ENCODE measurements at places on chromosomes 7 and 10.

DNA sequence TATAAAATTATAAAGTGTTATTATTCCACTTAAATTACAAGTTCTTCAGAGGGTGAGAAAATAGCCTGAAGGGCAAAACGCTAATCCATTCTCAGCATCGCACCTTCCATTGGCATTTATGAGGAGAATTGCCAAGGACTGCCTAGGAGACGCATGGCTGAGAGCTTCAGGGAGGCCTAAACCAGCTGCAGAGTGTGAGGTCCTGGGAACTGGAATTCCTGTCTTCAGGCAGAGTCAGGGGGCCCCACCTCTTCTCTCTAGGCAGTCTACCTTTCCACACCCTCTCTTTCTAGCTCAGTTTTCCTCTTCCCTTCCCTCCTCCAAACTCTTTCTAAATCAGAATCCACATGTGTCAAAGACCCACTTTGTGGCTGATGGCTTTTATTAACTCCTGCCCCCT lies 35.3 kb downstream of the LRRC72 start:
- no peak for DNase-seq

DNA sequence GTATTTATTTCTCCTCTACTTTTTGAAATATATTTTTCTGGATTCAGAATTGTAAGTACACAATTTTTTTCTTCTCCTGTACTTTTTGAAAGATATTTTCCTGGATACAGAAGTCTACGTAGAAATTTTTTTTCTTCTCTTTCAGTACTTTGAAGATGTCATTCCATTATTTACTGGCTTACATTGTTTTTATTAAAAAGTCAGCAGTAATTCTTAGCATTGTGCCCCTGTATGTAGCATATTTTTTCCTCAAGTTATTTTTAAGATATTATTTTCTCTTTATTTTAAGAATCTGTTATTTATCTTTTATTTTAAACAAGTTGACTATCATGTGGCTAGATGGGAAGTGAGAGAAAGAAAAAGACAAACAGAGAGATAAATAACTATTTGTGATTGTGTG lies 119.0 kb upstream of the NPSR1 start:
- DNase-seq: no peak

GRCh38 chr10:121053151-121053550 lies 202.0 kb downstream of the WDR11 start:
- DNase-seq: no peak

DNA sequence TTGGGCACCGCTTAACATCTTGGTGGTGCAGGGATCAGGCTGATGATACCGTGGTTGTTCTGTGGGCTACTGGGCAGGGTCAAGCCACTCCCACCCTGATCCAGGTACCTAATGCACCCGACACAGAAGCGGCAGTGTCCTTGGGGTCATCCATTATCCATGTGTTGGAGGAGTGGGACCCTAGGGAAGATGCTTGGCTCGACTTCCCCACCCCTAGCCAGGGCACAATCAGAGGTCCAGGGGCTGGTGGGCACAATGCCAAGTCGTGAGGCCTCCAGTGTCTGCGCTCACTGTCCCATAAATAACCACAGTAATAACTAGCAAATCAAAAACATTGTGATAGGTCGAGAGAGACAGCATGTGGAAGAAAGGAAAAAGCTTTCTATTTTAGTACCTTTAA lies 37.7 kb downstream of the HTRA1 start:
- no peak for DNase-seq

- DNase-seq: no peak
These were observed 14.8 kb upstream of the SLF2 start for GRCh38 chr10:100897976-100898375.

- DNase-seq: no peak
These were observed 298.7 kb downstream of the ZEB1 start for GRCh38 chr10:31617757-31618156.

GRCh38 chr7:150946421-150947240 lies 31.5 kb downstream of the KCNH2 start:
- no peak for DNase-seq

- DNase-seq: no peak
These were observed 151.2 kb downstream of the MPP7 start for GRCh38 chr10:28151636-28152035.

GRCh38 chr10:4623200-4623599 lies 202.8 kb upstream of the AKR1E2 start:
- no peak for DNase-seq

GRCh38 chr10:102652170-102652916 lies 8.1 kb downstream of the TRIM8 start:
- no peak for DNase-seq

GRCh38 chr7:7693881-7694280 lies 24.5 kb downstream of the RPA3 start:
- DNase-seq: no peak

DNA sequence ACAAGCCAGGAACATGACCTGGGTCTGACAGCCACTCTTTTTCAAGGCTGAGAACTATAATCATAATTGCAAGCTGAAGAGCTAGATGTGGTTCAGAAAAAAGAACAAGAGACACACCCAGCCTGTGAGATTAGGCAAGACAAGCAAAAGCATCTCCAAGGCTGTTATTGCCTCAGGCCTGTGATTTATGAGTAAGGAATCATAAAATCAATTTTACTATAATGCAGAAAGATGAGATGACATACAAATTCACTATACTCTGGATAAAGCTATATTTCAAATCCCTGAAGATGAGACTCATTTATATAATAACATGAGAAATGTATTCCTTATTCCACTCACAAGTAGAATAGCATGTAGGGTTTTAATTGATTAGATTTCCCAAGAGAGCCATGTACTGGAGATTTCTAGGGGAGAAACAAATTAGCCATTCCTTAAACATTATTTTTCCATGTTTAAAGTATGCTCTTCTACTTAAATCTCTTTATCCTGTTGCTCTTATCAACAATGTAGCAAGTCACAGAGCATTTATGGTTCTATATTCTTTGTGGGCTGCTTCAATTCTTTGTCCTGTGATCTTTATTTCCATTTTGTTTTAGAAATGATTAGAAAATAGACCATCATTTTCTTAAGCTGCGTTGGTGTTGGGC lies 47.4 kb downstream of the FHIP2A start:
- no peak for DNase-seq

DNA sequence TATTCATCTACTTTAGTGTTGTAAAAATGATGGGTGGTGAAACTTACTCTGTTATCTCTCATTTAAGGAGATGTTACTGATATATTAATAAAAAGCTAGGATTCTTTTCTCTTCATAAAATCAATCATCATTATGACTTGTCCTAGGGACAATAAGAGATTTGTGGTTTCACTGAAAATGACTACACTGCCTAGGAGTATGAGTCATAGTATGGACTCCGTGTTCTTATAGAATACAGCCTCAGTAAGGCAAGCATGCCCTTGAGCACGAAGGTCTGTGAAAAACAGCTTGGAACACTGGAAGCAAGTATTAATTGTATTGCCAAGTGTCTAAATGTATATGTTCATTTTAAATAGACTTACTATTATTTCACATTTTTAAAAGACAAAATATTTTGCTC lies 749.2 kb upstream of the PCDH15 start:
- no peak for DNase-seq

DNA sequence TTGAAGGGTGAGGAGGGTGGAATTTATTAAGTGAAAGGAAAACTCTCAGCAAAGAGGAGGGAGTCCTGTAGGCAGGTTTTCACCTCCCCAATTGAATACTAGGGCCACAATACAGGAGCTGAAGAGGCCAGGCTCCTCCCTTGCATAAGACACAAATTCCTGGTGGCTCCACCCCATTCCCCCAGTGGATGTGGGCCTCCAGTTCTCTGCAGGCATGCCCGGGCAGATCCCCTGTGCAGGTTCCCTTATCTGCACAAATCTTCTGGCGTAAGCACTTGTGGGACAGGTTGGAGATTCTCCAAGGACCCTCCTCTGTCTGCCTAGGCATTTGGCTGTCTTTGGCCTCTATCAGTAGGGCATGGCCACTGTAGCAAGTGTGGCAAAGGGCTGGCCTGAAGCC lies 847.1 kb upstream of the MBL2 start:
- DNase-seq: no peak

DNA sequence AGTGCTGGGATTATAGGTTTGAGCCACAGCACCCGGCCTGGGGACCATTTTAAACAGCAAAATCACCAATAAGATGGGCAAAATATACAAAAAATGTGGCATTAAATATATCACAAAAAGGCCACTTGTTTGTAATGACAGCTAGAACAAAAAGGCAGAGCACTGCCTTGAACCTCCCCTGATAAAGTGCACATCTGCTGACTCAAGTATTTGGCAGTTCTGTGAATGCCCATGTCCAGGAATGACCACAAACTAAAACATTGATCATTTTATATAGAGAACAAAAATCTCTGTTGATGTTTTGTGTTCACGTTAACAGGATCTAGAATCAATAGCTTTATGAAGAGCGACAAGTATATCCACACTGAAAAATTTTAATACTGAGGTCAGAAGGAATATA lies 21.5 kb downstream of the HERC4 start:
- no peak for DNase-seq

GRCh38 chr10:55630491-55631056 lies 730.5 kb downstream of the ZWINT start:
- DNase-seq: no peak

GRCh38 chr10:72832701-72833100 lies 60.8 kb upstream of the OIT3 start:
- DNase-seq: no peak

- DNase-seq: no peak
These were observed 41.4 kb downstream of the LAMB4 start for GRCh38 chr7:108088729-108089128.

DNA sequence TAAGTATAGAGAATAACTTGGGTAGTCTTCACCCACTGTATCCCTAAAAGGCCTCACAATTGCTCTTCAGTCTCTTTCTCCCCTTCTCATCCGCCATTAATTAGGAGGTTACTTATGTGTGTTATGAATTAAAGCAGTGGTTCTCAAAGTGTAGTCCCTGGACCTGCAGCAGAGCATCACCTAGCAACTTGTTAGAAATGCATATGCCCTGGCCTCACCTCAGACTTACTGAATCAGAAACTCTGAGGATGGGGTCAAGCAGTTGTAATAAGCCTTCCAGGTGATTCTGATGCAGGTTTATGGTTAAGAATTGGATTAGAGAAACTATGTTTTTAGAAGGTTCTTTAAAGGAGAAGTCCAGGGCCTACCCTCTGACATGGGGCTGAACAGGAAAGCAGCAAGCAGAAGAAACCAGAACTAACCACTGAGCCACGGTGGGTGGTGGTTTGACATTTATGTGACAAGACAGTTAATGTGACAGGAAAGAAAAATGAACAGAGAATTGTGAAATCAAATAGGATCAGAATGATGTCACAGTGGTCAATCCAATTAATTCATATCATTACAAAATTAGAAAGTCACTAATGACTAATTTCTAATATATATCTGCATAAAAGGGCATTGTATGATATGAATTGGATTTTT lies 37.6 kb downstream of the ENTPD1 start:
- DNase-seq: no peak

GRCh38 chr10:118496525-118496924 lies 98.9 kb downstream of the PRLHR start:
- no peak for DNase-seq

GRCh38 chr7:81873559-81873958 lies 103.7 kb upstream of the HGF start:
- DNase-seq: no peak

DNA sequence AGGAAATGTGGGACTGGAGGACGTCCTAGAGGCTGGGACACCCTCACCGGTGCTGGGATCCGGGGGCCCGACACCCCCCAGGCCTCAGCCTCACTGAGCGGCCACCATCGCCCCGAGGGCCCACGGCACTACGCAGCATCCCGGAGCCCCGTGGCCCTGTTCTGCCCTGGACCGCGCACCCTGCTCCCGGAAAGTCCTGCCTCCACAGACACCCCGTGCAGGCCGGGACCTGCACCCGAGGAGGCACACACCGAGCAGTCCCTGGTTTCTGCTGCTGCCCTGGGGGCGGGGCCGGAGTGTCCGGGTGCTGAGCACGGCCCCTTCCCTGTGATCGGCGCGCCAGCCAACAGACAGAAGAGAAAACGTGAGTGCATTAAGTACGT lies 18.1 kb upstream of the KNDC1 start:
- no peak for DNase-seq

DNA sequence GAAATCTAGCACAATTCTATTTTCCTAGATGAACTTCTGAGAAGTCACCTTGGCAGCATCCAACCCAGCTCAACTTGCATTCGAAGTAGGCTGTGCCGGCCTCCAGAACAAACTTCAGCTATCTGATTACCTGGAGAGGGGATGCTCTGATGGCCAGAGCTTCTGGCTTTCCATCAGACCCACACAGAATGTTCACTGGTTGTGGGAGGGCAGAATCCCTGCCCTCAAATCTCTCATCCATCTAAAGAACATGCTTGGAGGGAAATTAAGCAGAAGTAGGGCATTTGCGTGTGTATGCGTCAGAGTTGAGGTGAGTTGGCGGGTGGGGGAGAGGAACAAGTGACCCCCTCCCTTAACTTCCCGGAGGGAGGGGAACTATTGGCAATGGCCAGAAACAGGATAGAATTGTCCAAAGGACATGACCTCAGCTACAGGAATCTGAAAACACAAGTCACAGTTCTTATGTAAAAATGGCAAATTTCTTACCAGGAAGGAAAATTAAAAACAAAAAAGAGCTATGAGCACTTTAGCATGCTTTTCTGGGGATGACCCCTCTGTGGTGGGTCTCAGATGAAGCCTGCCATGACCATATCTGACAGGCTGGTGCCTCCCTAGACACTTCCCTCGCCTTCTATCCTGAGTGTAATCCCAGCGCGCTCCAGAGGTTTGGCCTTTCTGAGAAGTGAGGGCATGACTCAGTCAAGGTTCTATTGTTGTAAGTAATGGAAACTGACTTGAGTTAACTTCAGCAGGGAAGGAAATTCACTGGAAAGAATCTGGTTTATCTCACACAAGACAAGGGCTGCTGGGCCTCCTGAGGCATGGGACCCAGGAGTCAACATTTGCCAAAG lies 278.8 kb downstream of the RPS24 start:
- DNase-seq: no peak

DNA sequence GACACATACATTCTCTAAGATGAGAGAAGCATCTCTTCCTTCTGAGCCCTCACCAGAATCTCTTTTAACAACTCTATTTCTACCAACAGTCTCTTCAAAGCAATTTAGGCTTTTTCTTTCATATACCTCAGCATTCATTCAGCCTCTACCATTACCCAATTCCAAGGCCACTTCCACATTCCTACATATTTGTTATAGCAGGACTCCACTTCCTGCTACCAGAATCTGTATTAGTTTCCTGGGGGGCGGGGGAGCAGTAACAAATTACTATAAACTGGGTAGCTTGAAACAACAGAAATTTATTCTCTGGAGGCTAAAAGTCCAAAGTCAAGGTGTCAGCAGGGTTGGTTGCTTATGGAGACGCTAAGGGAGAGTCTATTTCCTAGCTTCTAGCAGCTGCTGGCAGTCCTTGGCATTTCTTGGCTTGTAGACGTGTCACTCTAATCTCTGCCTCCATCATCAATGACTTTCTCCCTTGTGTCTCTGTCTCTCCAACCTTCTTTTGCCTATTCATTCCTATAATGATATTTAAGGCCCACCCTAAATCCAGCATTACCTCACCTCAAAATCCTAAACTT lies 7.4 kb downstream of the PRPS1L1 start:
- no peak for DNase-seq
